ENCODE measurements at places on chromosomes 2 and 18.

DNA sequence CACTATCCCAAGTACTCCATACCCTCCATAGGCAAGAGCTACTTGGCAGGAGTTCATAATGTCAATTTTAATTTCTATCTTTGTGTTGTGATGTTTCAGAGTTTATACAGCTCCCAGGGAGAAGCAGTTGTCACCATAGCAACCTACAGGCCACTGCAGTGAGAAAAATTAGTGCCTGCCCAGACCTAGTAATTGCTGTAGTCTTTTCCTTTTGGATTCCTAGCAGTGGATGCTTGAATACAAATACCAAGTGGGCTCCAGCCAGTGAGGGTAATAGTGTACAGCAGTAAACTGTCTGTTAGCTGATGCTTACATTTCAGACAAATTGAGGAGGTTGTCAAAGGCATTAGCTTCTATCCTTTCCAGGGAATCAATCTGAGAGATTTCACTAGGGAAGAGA is 26.7 kb downstream of the LHCGR start:
- DNase-seq, result no peak

- DNase-seq, result no peak
Observed at GRCh38 chr2:132593171-132593570, 76.8 kb downstream of the LYPD1 start.

DNA sequence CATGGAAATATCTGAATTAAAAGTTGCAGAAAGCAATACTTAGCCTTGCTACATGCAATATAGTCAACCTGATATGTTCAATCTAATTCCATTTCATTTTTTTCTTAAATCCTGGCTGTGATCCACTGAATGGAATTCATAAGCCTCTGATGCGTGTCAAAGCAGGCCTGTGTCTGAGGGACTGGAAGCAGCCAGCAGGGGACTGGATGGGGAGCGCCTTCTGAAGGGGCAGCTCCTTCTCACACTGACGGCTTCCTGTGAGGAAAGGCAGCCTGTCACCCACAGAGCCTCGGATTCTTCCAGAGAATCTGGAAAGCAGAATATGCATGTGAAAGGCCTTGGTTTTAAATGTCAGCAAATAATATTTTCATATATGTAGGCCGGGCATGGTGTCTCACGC is 73.5 kb downstream of the KCNF1 start:
- no peak for DNase-seq

DNA sequence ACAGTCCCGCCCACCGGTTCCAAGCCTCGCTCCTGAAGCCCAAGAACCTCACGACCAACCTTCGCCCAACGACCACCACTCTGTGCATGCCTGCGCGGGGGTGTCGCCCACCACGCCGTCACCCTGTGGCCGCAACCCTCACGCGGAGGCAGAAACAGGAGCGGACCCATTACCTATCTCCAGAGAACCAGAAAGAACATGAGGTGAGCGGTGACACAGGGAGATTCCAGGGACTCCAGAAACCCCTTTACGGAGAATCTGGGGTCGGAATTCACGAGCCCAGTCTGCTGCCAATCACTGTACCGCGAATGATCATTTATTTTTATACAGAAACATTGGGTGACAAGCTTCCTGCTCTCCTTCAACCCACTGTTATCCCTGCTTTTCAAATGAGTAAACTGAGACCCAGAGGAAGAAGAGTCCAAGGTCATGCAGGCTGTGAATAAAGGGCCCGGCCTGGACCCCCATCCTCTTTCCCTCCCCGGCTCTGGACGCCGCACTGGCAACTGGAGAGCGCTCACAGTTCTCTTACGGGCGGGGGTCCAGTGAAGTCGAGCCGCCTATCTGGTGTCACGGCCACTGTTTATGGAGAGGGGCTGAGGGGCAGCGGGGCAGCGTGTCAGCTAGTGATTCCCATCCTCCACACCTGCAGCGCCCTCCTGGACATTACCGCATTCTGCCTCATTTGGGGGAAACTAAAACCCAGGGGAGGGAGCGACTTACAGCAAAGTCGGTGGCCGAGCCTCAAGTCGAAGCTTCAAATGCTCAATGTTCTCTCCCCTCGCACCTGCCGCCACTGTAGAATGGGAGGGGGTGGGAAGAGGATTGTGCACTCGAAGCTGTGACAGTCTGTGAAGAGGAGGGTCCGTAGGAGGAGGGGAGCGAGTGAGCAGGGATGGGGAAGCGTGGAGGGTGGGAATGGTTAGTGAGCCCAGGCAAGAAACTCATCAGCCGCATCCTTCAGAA is 723 bp upstream of the SLC30A3 start:
- no peak for DNase-seq

DNA sequence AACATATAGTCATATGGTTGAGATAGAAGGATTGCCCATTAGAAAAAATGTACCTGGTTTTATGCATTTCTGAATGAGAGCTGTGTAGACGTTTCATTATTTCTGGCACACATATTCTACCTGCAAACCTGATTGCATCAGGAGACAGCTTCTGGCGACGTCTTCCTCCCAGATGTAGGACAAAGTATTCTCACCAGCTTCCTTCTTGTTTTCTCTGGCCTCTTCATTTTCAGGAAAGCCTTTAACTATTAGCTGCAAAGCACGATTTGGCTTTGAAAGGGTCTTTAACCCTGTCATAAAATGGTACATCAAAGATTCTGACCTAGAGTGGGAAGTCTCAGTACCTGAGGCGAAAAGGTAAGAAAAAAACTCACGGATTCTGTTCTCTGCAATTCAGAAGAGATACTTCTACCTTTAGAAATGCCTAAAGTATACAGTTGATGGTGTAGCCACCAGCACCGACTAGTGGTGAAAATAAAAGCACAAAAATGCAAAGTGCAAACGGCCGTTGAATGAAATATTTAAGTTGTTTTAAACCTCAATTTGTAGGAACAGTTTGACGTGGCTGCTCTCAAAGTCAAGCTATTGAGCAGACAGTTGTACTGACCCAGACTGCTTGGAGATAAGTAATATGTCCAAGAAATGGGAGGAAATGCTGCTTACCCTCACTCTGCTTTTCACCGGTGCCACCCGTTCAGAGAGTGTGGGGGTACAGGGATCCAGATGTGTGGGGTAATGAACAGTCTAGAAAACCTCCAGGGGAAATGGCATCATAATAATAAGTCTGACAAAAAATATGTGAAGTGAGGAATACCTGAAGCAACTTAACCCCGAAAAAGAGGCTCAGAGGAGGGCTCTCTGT is 20.2 kb downstream of the IL18RAP start:
- DNase-seq, result peak; percentile 13

GRCh38 chr18:76376668-76377358 is 118.2 kb downstream of the ZNF516 start:
- DNase-seq, result no peak

GRCh38 chr2:241999184-241999583 is 129.7 kb downstream of the RTP5 start:
- no peak for DNase-seq

DNA sequence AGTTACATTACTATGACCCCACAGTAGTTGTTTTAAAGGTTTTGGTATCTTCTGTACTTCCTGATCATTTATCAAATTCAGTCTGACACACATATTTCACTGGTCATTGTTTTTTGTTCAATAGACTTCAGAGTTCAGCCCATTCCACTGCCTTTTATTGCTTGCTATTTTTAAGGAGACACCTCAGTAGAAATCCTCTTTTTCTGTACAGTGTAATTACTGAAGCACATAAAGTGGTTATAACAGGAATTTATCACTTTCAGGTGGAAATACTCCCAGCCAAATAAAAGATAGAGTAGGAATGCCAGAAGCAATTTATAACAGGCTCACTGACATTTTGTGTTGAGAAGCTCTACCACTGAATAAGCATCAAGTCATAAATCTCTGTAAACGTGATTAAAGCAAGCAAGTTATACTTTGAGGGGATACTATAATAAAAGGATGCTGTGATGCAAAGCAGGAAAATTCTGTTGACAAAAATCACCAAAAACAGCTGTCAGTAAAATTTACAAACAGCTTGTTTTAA is 6.6 kb upstream of the BARD1 start:
- no peak for DNase-seq

GRCh38 chr2:85717308-85718008 is 23.3 kb downstream of the GNLY start:
- DNase-seq, result no peak

DNA sequence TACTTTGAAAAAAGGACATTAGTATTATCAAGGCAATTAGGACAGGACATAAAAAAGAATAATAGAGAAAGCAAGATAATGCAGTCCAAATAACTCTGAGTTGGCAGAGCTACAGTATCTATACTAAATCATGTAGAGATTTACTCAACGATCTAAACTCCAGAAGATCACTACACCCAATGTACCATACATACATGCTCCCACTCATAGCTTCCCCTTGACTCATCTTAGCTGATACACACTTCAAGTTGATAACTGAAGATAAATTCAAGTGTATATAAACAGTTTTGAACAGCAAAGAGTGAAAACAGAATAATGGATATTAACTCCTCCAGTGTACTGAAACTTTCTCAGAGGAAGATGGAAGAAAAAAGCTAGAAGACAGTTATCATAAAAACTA is 78.5 kb downstream of the SESTD1 start:
- no peak for DNase-seq

- DNase-seq, result no peak
Observed at GRCh38 chr2:179262077-179262660, 2.5 kb downstream of the SESTD1 start.

GRCh38 chr2:233976690-233977294 is 59.6 kb downstream of the TRPM8 start:
- no peak for DNase-seq

GRCh38 chr2:74522516-74522915 is 3.5 kb downstream of the DQX1 start:
- no peak for DNase-seq

DNA sequence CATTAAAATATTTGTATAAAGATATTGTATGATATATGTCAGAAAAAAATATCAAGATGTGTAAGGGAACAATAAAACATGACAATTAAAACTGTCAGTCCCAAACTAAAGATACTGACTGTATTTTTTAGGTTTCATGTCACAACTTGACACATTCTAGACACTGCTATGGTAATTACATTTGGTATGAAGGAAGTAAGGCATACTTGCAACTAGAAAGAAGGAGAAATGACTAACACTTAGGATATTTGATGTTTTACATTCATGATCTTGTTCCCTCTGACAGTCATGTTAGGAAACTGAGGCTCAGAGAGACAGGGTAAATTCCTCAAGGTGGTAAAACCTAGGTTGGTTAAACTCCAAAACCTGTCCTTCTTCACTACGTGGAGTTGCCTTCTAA is 68.3 kb downstream of the TMEFF2 start:
- no peak for DNase-seq

DNA sequence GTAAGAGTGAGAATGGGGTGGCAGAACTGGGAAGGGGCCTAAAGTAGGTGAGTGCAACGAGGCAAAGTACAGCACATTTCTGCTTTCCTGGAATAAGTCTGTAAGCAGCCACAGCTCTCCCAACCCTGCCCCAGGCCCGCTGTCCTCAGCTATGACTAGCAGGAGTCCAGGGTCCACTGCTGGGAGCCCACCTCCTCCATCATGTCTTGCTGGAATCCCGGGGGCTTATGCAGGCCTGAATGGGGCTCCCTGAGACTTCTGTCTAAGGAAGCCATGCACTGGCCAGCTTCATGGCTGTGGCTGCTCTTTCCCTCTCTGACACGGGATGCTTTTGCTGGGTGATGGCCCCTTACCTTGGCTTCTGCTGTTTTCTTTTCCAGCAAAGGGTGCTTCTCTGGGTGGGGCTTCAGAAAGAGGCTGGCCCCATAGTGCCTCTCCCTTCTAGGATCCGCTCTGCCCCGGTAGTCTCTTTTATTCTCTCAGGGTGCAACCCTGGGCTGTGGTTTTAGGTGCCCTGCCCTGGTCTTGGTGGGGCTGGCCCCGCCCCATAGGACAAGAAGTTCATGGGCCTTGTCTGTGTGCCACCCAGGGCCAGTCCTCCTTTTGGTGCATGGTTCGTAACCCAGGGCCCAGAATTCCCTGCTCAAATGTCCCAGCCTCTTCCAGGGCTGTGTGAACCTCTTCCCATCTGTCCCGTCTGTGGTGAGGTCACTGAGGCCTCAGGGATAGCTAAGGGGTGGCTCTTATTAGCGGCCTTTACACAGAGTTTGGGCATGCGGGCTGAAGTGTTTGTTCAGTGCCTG is 33.8 kb upstream of the POLE4 start:
- no peak for DNase-seq

DNA sequence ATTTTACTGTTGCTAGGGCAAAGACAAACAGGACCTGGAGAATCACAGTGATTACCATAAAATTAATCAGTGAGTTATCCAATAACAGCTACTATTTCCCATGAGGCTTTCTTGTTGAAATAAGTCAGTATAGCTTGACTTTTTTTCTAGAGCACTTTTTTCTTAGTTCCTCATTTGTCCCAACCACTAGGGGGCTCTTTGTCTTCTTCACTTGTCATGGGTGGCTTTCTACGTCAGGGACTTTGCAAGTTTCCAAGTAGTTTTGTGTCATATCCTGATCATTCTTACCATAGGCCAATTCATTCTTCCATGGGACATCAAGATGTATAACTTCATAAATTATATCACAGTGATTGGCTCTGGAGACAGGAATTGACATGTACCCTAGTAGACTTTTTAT is 1019.6 kb upstream of the PIK3C3 start:
- DNase-seq, result no peak

- DNase-seq, result no peak
Observed at GRCh38 chr2:204706939-204707338, 161.7 kb downstream of the PARD3B start.

DNA sequence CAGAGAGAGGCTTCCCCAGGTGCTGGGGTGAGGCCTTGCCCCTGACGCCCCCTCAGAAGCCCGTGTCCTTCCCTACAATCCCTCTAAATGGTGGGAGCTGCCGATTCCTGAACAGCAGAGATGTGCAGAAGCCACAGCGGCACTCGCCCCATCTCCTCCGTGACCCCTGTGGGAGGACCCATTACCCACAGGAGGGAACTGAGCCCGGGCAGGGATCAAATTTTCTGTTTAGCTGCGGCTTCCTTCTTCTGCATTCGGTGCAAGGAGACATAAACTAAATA is 181.2 kb upstream of the RAB6C start:
- no peak for DNase-seq

Measured in stimulated activated CD8-positive, alpha-beta memory T cell treated with anti-CD3 and anti-CD28 coated beads, Interleukin-4, amount 100 ng/mL, for 4 hours (primary cell).